ENCODE measurements at places on chromosomes 1 and 21.

GRCh38 chr1:109198043-109198695 is 15.5 kb upstream of the SARS1 start:
- DNase-seq = peak; percentile 83

- peak; percentile 52 for DNase-seq
These were observed 14.7 kb downstream of the MTHFR start for GRCh38 chr1:11790880-11791715.

DNA sequence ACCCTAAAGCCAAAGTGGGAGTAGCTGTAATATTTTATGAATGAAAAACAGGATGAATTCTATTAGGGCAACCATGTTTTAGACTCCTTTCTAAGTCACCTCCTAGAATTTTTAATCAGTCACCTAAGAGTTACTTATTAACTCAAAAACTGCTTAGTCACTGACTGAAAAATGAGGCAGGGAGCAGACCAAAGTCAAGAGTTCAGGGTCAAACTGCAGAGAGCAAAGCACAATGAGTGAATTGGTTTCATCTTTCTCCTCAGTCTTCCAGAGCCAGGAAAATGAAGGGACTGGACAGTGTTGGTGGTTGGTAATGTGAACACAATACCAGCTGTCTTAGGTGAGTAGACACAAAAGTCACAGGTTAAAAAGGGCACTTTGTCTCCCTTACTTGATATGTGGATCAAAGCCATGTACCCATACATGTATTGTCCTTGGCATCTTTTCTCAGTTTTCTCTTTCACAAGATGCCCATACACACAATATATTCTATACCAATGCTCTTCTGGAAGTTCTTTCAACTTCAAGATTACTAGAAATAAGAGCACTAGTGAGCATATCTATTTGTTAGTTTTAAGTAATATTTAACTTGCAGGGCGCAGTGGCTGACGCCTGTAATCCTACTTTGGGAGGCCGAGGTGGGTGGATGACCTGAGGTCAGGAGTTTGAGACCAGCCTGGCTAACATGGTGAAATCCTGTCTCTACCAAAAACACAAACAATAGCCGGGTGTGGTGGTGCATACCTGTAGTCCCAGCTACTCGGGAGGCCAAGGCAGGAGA is 42.2 kb downstream of the ATP1B1 start:
- peak; percentile 84 for DNase-seq

DNA sequence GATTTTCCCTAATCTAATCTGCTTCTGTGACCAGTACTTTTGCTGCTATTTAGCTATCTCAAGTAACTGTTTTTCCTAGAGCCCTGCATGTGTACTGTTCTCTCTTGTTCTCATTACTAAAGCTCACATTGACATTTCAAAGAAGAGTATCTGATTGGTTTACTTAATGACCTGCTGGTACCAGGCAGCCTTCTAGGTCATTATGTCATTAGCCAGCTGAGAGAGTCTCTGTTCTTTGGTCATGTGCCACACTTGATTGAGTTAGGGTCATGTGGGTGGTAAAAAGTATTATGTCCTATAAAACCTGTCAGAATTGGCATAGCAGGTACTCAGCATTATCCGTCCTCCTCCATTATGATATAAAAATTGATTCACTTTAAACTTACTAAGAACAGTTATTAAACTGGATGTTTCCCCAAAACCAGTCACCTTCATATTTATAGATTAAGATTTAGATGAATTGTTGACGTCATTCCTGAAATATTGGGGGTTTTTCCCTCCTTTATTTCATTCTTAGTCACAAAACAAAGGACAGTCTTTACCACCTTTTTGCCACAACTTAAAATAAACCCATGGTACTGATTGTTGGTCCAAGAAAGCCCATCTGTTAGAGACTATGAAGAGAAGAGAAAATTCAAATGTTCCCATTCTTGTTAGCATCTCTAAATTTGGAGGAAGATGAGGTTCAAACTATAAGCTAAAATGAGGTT is 22.2 kb downstream of the FNDC5 start:
- no peak for DNase-seq

DNA sequence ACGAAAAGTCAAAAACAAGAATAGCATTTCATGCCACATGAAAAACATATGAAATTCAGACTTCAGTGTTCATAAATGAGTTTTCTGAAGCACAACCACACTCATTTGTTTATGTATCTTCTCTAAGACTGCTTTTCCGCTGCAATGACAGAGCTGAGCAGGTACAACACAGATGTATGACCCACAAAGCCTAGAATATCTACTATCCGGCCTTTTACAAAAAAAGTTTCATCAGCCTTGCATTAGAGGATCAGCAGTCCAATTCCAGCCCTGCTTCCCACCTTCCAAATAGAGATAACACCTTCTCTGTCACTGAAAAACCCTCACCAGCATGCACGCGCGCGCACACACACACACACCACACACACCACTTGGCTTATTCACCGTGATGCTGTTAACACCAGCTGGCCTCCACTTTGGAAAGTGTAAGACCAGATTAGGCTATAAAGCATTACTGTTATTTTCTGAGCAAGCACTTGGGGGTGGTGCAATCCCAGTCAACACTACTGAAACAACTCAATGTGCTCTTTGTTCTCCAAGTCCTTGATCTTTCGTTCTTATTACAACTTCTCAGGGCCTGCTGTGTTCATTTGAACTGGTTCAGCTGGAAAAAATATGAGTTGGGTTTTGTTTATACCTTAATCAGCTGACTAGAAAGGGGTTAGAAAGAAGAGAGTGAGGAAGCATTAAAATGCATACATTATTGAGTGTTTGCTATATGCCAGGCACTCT is 90.0 kb downstream of the GLUL start:
- no peak for DNase-seq

GRCh38 chr1:225848030-225848955 is 33.9 kb downstream of the TMEM63A start:
- no peak for DNase-seq

DNA sequence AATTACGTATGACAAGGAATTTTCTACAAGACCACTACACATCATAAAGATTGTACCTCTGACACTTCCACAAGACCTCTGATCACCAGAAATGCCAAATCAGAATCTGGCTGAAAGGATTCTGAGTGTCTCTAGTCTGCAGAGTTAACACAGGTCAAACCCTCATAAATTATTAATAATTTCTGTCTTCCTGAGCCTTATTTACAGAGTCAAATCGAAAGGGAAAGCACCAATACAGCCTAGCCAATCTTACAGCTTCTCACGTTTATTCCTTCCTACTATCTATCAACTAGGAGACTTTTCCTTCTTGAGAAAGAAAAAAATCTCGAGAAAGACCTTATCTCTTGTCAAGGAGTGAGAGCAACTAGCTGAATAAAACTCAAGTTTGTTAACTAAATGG is 2151.6 kb downstream of the MRPL39 start:
- DNase-seq = no peak

DNA sequence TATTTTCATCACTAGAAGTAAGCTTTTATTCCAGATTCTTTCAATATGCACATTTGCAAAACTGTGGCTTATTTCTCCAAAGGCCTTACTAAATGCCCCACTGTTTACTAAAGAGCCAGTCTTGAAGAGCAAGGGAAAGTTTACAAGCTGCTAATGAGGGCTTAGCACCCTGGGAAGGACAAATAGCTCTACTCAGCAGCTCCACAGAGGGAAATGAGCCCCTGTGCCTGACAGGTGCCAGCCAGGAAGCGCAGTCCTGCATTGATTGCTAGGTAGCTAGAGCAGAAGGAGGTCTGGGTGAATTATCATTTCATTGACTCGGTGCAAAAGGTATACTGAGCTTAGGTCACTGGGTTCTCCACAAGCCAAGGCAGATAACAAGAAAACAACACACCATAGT is 307.0 kb downstream of the SETD4 start:
- no peak for DNase-seq

DNA sequence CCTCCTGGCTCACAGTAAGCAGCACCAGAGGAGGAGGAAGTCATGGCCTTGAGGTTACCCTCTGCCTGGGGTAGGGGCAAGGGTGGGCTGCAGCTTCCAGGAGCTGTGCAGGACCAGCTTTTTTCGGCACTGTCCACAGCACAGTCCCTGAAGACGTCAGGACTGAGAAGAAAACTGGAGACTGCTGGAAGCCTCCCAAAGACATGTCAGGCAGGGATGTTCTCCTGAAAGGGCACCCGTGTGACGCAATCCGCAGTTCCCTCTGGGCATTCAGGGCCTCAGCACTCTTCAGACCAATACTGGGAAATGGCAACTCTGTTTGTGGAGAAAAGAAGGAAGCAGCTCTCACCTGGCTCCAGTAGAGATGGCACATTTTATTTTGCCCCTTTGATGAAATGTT is 64.8 kb upstream of the TENT5C start:
- DNase-seq = no peak

DNA sequence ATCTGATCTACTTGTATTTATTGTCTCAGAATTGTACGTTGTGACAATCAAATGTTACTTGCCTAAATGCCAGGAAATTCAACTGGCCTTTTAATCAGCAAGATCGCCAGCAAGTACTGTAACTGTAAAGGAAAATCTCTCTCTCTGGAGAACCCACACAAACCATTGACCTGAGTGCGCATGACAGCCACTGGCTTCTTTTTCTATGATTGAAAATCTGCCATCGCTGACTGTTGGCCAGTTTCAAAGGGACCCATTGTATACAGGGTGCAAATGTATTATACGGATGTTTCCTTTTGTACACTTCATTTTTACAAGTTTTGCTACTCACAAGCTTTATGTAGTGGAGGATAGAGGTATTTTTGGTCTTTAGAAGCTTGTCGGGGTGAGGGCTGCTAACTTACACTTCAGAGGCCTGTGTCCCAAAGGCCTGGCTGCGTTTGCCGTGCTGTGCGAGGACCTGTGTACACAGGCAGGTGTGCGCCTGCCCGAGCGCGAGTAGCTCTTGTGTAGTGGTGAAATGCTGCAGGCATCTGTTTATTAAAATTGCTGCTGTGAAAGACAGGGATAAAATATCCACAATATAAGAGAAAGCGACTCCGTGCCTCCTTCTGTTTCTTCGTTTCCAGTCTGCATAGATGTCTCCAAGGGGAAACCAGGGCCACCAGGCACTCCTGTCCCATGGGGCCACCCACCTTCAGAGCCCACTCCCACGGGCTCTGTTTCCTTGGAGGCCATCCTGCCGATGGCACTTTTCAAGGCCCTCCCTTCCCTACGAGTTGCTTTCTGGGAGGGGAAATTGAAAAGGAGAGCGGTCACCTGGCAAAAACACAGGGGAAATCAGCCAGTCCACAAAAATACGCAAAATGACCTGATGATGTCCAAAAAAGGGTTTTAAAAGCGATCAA is 25.3 kb upstream of the TRAPPC10 start:
- no peak for DNase-seq

- DNase-seq = peak; percentile 98
These were observed 11.9 kb upstream of the TCP10L start for GRCh38 chr21:32597205-32597604.

GRCh38 chr1:108854221-108855019 is 2.5 kb downstream of the AKNAD1 start:
- DNase-seq = no peak

GRCh38 chr1:4986306-4986705 is 331.9 kb downstream of the AJAP1 start:
- DNase-seq = no peak

DNA sequence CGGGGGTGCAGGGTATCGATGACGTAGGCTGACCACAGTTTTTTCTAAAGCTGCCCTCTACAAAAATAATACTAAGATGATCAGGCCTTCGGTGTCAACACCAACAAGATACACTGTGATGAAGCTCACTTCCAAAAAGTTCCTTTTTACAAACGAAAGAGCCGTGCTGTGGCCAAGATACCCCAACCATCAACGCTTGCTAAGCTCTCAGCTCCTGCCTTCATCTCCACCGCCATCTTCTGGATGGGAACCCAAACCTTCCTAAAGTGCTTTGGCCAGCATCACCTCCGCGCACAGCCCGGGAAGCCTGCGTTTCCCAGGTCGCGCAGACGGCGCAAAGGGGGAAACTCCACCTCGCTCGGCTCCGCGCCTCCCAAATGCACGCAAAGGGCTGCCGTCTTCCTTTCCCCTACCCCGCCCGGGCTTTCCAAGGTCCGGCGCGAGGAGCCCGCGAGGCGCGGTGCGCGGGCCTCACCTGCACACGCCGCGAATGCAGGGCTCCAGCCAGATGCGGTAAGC is 541 bp downstream of the USP48 start:
- peak; percentile 59 for DNase-seq

DNA sequence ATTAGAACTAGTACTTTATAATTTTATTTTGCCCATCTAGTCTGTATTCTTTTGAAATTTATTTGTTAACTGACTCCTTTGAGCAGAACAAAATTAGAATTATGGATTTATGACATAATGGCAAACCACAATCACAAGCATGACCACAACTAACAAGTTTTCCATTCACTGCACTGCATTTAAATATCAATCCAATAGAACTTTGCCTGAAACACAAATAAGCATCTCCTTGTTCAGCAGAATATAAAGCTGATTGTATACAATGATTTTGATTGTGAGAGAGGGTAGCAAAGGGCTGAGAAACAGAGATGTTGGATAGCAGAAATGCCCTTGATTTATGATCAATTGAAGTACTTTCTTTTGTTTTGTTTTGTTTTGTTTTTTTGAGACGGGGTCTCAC is 495.5 kb upstream of the RGS18 start:
- no peak for DNase-seq

GRCh38 chr1:40965531-40965930 is 14.0 kb upstream of the CTPS1 start:
- no peak for DNase-seq

DNA sequence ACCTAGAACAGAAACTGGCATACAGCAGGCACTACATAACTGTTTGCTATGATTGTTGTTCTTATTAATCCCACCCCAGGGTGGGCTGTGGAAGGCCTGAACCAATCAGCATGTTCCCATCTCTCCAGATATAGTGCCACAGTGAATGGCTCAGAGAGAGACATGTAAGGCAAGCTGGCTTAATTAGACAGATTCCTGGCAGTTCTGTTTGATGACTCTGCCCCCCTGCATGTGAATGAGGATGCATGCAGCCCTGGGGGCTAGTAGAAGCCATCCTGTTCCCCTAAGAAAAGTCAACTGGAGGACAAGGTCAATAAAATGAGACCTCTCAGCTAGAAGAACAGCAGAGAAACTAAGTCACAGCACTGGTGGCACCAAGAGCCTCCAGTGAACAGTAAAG is 130.3 kb downstream of the GLIS1 start:
- DNase-seq = no peak

- DNase-seq = no peak
These were observed 57.3 kb upstream of the DIRAS3 start for GRCh38 chr1:68107771-68108170.

DNA sequence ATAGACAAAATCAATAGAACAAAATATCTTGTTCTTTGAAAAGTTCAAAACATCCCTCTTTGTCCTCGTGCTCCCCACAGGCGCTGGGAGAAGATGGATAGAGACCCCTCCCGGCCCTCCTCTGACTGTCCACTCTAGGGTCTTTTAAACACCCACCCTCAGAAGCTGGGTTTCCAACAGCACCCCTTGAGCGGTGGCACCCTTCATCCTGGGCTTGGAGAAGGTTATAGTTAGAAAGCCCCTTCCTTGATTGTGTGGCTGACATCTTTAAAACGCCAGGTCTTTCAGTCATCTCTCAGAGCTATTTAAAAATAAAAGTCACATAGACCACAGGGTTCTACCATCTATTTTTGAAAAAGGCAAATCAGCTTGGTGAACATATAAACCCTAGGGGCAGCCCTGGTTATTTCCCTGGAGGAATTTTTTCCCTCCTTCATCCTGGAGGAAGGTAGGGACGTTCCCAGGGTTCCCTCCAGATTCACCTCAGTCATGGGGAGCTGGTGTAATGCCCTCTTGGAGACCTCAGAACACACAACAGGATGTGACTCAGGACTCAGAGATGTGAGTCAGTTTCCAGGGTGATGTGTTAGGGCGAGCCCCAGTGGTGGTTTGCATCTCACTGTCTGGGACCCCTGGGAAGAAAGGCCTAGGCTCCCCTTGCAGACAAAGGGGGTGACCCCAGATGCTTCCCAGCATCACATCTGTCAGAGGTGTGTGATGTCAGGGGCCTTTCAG is 138.5 kb downstream of the CLIC6 start:
- peak; percentile 98 for DNase-seq

All from kidney tubule cell (primary cell).